ENCODE measurements at places on chromosomes 5 and 9. TPM values are rescaled to one million over a fixed set of nuclear protein-coding genes. Genes with fewer than 3 reads are reported as not detected.

Gene FGF18
- total RNA-seq: 0.41 TPM

Gene BASP1
- total RNA-seq: 346 TPM

Gene ALDH7A1
- total RNA-seq: 62.7 TPM

- no peaks in the 10 kb centered on the region for H3K36me3 ChIP-seq
- H3K27ac ChIP-seq: peak overlapping the region; percentile 85
- no peaks in the 10 kb centered on the region for H3K27me3 ChIP-seq
Observed at GRCh38 chr5:172403189-172403796, 51.0 kb downstream of the SH3PXD2B start.

DNA sequence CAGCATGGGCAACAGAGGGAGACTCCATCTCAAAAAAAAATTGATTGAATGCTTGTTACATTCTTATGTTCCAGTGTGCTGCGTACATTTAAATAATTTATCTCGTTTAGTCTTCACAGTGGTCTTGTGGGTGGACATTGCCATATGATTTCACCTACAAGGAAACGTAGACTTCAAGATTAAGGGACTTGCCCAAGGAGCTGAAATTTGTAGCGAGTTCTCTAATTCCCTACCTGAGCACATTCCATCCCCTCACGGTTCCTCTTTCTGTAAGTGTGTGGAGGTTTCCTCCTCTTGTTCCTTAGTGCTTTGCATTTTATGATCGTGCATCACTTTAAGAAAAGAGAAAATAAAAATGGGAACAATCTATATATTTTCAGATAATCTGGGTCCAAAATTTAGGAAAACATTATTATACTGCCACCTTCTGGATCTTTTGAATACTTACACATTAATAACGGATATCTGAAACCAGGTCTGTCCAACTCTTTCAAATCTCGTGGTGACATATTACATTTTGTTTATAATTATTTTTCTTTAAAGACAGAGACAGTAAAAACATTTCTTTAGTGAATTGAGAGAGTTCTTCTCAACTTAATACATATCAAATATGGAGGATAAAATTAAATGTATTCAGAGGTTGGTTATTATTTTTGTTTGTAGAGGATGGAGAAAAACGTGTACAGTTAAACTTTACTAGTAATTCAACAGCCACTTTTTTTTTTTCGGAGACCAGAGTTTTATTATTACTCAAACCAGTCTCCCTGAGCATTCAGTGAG, 29.9 kb upstream of the C7 start:
- no peaks in the 10 kb centered on the region for H3K36me3 ChIP-seq
- no peaks in the 10 kb centered on the region for H3K27me3 ChIP-seq
- H3K27ac ChIP-seq: no peak overlapping the region
- no peak overlapping the region for H3K4me3 ChIP-seq
- H3K4me1 ChIP-seq: no peaks in the 10 kb centered on the region

DNA sequence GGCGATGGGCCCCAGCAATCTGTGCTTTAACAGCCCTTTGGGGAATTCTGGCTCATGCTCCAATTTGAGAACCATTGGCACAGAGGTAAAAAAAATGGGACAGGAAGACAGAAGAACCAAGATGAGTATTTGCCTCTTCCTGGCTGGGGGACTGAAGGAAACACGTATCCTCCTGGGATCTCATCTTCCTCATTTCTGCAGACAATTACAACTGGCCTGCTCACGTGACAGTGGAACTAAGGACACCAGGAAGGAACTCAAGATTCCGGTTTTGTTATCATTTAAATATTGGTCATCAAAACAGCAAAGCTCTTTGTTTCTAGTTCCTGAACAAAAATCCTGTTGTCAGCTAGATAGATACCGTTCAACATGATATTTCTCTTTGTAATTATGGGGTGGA, 216.0 kb upstream of the DAP start:
- no peak overlapping the region for H3K27ac ChIP-seq
- no peaks in the 10 kb centered on the region for H3K4me1 ChIP-seq
- H3K4me3 ChIP-seq: no peak overlapping the region
- no peaks in the 10 kb centered on the region for H3K27me3 ChIP-seq
- H3K36me3 ChIP-seq: no peaks in the 10 kb centered on the region

DNA sequence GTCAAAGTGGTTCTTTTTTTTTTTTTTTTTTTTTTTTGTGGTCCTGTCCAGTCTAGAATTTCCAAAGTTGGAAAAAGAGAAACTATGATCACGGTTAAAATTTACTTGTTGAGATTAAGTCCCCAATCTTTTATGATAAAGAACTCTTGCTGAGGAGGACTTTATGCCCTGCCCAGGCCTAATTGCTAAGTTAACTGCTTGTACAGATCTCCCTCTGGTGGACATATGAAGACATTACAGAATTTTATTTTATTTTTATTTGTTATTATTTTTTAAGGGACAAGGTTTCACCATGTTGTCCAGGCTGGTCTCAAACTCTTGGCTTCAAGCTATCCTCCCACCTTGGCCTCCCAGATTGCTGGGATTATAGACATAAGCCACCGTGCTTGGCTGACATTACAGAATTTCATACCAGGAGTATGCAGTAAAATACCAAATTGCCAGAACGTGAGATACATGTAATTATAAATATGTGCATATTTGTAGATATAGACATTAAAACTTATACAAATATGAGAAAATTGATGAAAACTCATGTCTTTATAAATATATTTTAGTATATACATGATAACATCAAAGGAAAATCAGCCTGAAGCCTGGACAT, 91.2 kb downstream of the RFK start:
- no peaks in the 10 kb centered on the region for H3K4me1 ChIP-seq
- no peak overlapping the region for H3K27ac ChIP-seq
- H3K36me3 ChIP-seq: no peaks in the 10 kb centered on the region
- no peak overlapping the region for H3K4me3 ChIP-seq

DNA sequence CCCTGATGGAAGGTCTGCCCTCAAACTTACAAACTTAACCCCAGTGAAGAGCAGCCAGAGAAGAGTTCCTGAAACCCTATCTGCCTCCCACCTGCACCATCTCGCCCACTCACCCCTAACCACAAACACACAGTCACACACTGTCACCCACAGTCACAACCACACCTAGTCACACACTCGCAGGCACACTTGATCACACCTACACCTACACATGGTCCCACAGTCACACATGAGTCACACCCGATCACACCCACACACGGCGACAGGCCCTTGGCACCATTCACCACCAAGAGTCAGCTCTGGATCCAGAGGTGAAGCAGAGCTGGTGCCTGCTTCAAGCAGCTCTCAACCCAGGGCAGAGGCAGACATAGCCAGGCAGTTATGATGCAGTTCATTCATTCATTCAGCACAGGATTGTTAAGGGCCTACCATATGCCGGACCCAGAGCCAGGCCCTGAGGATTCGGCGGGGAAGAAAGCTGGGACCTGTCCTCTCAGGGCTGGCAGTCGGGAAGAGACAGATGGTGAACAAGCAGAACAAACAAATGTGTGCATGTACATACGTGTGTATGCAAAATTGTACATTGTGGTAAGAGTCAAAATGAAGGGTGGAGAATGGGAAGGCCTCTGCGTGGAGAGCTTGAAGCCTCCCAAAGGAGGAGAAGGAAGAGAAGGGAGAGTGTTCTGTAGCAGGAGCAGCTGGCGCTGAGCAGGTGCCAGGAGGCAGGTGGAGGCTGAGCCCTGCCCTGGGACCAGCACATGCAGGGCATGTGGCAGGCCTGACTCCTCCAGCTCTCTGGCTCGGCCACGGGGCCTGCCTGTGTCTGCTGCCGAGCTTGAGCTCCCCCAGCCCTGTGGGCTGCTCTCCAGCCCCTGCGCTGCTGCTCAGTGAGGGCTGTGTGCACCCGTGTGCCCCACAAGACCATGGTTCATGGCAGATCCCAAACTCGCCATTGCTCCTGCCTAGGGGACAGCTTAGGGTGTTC, 6.4 kb downstream of the TSPAN17 start:
- peaks cover 4% of the 10 kb centered on the region for H3K36me3 ChIP-seq
- no peak for DNase-seq
- H3K4me3 ChIP-seq: no peak overlapping the region
- H3K4me1 ChIP-seq: no peaks in the 10 kb centered on the region
- no peaks in the 10 kb centered on the region for H3K27me3 ChIP-seq

Gene PITX1
- 6.8 TPM for total RNA-seq

Gene RANBP17
- 19.8 TPM for total RNA-seq

DNA sequence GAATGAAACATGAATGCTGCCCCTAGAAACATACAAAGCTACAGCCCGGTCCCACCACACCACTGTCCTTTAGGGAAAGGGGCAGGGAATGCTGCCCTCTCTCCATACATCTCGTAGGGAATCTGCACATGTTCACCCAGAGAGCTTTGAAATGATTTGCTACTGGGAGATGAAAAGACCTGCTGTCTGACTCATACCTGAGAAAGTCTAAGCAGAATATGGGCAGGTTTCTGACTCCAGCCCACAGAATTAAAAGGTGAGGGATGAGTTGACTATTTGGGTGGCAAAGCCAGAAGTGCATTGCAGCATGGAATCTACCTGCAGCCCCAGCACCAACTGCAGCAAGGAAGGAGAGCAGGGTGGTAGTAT, 297.9 kb downstream of the TLE1 start:
- no peaks in the 10 kb centered on the region for H3K4me1 ChIP-seq
- no peak for DNase-seq

Gene TXNDC8
- not detected for total RNA-seq

GRCh38 chr5:54717870-54718269, 200.3 kb downstream of the SNX18 start:
- H3K27me3 ChIP-seq: no peaks in the 10 kb centered on the region
- no peaks in the 10 kb centered on the region for H3K4me1 ChIP-seq
- no peaks in the 10 kb centered on the region for H3K36me3 ChIP-seq
- DNase-seq: no peak
- no peak overlapping the region for H3K4me3 ChIP-seq

Gene ATP10B
- 0.74 TPM for total RNA-seq

Gene TNFSF15
- 1.7 TPM for total RNA-seq

GRCh38 chr9:37920471-37921167, 16.7 kb upstream of the SLC25A51 start:
- no peaks in the 10 kb centered on the region for H3K36me3 ChIP-seq
- no peak overlapping the region for H3K4me3 ChIP-seq
- DNase-seq: no peak
- H3K27me3 ChIP-seq: no peaks in the 10 kb centered on the region
- H3K27ac ChIP-seq: no peak overlapping the region
- H3K4me1 ChIP-seq: peaks cover 3% of the 10 kb centered on the region

DNA sequence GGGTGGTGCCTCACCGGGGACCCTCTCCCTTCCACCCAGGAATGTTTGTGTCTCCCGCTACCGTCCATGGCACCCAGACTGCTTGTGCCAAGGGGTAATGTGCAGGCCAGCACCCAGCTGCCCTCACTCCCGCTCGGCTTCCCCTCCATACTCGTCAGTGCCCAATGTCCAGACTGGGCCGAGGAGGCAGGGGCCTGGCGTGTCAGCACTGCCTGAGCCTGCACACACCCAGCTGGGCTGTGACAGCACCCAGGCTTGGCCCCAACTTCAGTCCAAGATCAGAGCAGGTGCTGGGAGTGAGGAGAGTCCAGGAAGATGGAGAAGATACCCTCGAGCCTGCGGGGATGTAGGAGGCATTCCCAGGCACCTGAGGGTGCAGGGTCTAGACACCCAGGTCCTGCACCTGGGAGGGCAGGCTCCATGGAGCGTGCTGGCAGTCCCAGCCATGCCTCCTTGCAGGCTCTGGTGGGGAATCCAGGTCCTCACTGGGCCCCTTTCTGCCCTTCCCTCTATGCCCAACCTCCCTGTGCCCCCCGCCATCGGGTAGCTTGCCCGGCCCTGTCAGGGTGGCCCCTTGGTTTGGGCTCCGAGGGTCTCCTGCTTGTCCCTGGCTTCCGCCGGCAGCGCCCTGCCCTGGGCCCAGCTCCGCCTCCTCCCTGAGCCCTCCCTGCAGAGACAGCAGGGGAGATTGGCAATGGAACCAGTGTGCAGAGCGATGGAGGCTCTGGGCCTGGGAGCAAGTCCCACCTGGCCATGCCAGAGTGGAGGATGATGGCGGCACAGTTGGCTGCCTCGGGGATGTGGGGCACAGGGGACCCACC, 250.8 kb upstream of the EDIL3 start:
- DNase-seq: no peak
- H3K27me3 ChIP-seq: no peaks in the 10 kb centered on the region
- no peaks in the 10 kb centered on the region for H3K4me1 ChIP-seq
- H3K4me3 ChIP-seq: no peak overlapping the region
- H3K27ac ChIP-seq: no peak overlapping the region

Gene LAMC3
- total RNA-seq: 0.55 TPM

- no peak overlapping the region for H3K4me3 ChIP-seq
- DNase-seq: no peak
- no peaks in the 10 kb centered on the region for H3K36me3 ChIP-seq
- no peaks in the 10 kb centered on the region for H3K4me1 ChIP-seq
Observed at GRCh38 chr5:118378959-118379358, 609.4 kb downstream of the DTWD2 start.

GRCh38 chr5:167155387-167156005, 1135.9 kb upstream of the WWC1 start:
- H3K27me3 ChIP-seq: no peaks in the 10 kb centered on the region
- no peak overlapping the region for H3K27ac ChIP-seq
- H3K36me3 ChIP-seq: no peaks in the 10 kb centered on the region
- DNase-seq: no peak

DNA sequence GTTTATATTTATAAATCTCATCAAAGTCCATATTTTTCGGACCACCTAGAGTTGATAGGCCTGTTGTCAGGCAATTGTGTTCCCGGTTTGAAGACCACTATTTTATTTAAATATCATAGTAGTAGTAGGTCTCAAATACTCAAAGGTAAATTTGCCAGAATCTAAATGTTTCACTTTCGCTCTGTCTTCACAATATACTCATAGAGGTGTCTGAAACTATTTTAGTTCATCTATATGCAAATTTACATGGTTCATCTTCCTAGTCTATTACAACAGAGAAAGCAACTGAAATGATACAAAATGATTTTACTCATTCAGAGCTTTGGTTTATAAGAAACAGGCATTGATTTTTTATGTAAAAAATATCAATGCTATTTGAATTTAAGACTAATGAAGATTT, 1897.5 kb downstream of the EFNA5 start:
- H3K4me3 ChIP-seq: no peak overlapping the region
- H3K4me1 ChIP-seq: no peaks in the 10 kb centered on the region
- no peak for DNase-seq
- H3K27ac ChIP-seq: no peak overlapping the region

Gene ZDHHC11B
- total RNA-seq: 3.0 TPM
